ENCODE measurements at places on chromosomes 11 and 22.

- DNase-seq = no peak
Measured at GRCh38 chr11:61194169-61194671, 9.1 kb upstream of the PGA3 start.

DNA sequence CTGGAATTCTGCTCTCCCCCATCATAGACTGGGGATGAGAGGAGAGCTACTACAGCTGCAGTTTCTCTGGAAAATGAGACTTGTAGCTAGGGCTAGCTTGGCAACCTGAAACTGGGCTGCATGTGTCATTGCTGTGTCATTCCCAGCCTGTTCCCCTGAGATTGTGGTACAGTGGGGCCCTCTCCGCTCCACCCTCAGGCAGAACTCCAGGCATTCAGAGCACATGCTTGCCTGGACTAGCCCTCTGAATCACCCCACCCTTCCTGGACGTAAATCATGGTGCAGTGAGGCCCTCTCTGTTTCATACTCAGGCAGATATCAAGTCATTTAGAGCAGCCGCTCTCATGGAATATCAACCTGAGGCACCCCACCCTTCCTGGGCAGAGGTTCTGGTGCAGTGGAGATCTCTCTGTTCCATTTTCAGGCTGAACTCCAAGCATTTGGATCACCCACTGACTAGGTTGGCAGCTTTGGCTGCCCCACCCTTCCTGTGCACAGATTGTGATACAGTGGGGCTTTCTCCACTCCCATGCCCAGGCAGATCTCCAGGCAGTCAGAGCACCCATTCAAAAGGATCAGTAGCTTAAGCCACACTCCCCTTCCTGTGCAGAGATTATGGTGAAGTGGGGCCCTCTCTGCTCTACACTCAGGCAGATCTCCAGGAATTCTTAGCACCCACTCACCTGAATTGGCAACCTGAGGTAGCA lies 274.4 kb downstream of the C11orf87 start:
- no peak for DNase-seq

DNA sequence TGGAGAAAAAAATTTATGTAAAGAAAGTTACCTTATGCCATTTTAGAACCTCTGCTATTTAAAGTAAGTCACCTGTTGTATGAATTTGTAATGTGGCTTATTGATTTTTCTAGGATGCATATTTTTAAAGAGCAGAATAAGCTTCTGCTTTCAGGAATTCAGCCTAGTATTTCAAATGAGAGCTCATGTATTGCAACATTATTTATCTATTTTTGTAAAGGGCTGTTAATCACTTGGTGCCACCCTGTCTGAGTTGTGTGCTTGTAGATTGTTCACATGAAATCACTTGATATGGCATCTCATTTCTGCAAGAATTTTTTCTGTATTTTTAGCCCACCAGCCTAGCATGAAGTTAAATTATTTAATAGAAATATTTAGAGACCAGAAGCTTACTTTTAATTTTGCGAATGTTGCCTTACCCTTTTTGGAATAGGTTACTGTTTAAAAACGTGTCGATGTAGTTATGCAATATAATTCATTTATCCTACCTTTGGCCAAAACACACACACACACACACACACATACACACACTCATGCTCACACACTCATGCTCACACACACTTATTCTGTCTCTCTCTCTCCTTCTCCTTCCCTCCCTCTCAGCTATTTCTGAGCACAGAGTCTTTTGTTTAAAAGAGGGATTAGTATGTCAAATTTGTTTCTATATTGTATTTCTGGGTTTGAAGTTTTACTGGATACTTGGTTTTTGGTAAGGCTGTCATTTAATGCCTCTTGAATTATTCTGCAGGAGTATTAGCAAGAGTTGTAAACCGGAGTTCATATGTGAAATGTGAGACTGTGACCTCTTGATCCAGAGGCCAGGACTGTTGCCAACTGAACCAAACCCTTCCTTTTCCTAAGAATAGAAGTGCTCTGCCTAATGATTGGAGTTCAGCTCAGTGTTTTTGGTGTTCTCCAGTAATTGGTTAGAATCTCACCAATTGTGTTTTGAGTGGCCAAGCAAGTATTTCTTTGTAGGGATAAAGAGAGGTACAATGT lies 34.4 kb downstream of the YAP1 start:
- DNase-seq = no peak

- DNase-seq = no peak
Measured at GRCh38 chr11:106694501-106694900, 323.8 kb downstream of the GUCY1A2 start.

GRCh38 chr11:15969701-15970329 lies 386.5 kb downstream of the SOX6 start:
- DNase-seq = no peak

- DNase-seq = no peak
Measured at GRCh38 chr22:49449377-49449776, 378.3 kb downstream of the BRD1 start.

Measured in effector CD8-positive, alpha-beta T cell (primary cell).